ENCODE measurements at places on chromosomes 6 and 20.
A peak's percentile ranks its signal among the peaks of the same experiment; 100 is the strongest.

- DNase-seq = no peak
Measured at GRCh38 chr20:5046656-5047339, 45.5 kb upstream of the SLC23A2 start.

DNA sequence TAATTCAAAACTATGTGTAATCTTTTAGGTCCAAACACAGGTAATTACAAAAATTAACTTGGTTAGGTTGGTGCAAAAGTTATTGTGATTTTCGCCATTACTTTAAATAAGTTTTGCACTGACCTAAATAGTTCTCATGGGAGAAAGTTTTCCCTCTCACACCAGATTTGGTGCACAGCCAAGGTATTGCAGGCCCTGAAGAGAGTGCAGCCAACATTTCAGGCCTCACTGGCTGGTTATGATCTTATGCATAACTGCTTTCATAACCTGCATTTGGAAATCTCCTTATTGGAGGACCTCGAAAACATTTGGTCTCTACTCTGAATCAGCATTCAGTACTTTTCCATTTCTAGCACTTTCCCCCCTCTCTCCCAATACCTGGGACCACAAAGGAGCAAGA is 993.1 kb upstream of the MANEA start:
- no peak for DNase-seq

DNA sequence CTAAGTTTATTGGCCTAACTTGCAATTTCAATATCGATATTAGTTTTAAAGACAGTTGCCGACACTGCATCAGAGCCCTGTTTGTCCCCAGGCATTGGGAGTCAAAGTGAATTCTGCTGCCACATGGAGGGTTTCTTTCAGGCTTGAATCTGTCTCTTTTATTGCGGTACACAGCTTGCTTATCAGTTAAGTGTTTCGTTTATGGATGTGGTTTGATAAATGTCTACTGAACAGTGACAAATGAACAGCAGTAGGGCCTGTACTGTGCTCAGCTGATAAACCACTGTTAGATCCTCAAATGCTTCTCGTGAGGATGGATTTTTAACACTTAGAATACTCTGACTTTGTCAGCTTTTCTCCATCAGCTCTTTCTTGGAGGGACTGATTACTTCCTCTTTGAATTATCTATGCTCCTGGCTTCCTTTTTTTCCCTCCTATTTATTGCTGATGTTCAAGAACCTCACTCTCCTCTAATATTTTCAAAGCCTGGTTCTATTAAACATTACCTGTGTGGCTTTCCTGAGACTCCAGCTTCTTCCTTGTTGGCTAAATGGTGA is 240.8 kb downstream of the PLCB1 start:
- DNase-seq = no peak

GRCh38 chr20:64224351-64225170 is 31.0 kb upstream of the PCMTD2 start:
- peak; percentile 76 for DNase-seq

DNA sequence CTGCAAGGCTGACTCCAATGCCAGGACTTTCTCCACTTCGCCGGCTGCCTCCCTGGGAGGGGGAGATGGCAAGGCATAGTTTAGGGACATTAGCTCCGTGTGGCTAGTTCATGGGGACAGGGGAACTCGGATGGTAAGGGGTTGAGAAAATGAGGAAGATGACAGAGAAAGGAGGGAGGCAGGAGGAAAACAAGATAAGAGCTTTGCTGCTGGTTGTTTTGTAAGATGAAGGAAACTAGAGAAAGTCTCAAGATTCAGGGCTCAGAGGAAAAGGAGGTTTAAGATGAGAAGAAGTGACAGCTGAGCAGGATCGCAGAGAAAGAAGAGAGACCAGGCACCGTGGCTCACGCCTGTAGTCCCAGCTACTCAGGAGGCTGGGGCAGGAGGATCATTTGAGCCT is 180.9 kb upstream of the RREB1 start:
- no peak for DNase-seq

DNA sequence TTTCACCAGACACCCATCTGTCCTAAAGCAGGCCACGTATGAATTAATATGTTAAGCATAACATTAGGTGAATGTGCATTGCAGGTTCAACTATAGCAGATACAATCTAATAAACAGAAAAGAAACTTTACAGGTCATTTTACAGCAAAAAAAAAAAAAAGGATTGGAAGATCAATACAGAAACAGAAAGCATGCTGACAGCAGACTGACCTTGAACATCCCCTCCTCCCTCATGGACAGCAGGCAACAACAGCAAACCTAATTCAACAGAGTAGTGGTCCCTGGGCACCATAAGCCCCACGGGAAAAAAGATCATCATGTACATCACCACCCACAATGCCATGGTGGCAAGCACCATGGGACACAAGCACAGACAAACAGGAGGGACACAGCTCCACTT is 12.1 kb upstream of the RAB22A start:
- DNase-seq = no peak

DNA sequence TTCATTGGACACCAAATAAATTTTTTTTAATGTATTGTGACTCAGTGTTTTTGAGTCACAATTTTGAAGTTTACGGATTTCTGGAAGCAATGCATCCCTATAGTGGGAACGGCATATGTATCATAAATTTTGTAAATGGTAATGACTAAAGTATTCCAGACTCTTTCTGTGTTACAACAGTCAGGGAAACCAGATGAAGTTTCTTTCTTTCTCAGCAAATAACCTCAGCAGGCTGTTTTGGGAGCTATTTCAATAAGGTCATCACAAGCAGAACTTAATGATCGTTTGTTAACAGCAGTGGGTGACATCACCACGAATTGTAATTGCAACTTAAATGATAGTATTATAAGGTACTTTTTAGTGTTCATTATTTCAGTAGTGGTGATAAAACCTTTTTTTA is 52.0 kb downstream of the HIVEP1 start:
- no peak for DNase-seq

GRCh38 chr6:84460491-84460890 is 233.0 kb upstream of the CEP162 start:
- no peak for DNase-seq

DNA sequence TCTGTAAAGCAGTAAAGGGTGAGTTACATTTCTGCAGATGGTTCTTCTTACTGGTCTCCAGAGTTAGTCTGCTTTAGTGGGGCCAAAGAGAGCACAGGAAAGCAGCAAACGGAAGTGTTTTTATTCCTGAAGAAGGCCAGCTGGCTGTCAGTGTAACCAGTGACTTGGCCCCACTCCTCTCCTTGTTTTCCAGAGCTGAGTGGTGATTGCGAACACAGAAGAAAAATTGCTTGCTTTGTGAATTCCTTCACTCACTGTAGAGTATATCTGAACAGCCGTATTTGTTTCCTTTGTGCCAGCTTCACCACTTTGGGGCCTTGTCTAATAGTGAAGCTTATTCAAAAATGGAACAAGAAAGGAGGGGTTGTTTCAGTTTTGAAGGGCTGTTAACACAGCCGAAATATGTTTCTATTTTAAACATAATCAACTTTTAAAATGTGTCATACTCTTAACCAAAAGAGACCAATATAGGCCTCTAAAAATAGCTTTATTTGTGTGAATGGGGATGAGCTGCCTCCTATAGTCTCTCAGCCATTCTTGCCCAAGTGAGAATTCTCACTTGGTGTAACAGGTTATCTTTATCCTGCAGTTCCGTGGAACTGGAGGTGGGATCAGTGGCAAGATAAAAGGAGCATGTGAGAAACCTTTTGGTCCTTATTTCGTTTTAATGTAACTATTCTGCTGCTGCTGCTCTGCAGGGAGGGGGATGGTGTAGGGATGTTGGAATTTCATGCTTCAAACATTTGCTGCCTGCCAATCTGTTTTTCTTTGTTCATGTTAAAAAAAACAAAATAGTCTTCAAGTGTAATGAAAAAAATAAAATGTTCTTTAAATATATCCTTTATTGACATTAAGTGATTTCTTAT is 37.8 kb downstream of the ZC2HC1B start:
- DNase-seq = no peak

DNA sequence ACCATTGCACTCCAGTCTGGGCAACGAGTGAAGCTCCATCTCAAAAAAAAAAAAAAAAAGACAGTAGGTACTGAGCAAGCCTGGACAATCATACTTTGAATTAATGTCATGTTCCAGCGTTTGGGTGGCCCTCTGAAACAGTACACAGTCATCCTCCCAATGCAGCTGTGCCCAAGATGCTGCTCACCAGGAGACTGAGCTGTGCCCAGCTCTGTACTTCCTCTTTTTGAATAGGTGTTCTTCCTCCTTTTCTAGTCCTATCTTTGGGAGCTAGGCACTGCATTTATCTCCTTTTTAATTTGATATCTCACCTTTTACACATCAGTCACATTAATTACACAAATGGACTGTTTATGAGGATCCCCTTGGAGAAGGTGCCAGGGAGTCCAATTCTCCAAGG is 101.5 kb downstream of the RPP40 start:
- no peak for DNase-seq

DNA sequence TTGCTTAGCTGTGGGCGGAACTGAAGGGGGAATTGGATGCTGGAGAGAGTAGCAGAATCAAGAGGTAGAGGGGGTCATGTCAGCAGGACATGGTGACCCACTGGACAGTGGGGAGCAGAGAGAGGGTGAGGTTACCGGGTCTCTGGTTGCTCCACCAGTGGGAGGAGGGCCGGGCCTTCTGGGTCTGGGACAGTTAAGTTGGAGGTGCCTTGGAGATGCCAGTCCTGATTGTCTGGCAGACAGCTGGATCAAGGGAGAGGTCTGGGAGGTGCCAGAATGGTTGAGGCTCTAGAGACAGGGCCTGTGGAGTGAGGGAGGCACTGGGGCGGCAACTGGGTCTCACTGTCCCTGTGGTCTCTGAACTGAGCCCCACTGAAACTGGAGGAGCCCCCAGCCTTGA is 24.6 kb downstream of the MANBAL start:
- no peak for DNase-seq

GRCh38 chr6:14002176-14002947 is 77.6 kb downstream of the RNF182 start:
- DNase-seq = no peak

DNA sequence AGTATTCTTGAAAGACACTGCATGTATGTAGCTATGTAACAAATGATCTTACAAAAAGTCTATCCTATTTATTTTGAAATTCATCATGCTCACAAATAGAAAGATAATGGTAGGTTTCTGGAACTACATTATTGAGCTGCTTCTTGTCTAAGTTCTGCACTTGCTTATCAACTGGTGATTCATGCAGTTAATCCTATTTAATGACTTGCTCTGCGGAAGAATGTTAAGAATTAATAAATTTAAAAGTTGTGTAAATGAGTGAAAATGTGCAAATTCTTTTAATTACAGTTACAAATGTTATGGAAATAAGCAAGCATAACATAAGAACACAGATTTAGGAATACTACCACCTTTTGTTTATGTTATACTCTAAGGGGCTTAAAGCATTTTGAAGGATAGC is 67.1 kb upstream of the MCM9 start:
- DNase-seq = no peak

- DNase-seq = no peak
Measured at GRCh38 chr6:119333707-119334295, 15.8 kb downstream of the MAN1A1 start.

DNA sequence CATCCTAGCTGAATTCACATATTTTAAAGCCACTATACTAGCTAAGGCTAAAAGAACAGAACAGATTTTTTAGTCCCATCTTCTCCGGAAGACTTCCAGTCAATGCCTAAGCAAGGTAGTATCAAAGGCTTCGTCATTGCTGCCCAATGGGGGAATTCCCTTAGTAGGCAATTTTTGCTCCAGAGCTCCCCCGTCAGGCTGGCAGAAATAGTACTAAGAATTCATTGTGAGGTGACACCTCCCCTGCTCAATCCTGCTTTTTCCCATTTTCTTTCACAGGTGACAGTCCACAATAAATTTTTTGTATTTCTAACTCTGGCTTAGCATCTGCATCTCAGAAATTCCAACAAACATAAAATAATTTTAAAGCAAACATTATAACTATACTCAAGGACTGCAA is 52.8 kb upstream of the SRSF6 start:
- DNase-seq = peak; percentile 10

- DNase-seq = no peak
Measured at GRCh38 chr6:80673367-80673766, 566.9 kb downstream of the BCKDHB start.

DNA sequence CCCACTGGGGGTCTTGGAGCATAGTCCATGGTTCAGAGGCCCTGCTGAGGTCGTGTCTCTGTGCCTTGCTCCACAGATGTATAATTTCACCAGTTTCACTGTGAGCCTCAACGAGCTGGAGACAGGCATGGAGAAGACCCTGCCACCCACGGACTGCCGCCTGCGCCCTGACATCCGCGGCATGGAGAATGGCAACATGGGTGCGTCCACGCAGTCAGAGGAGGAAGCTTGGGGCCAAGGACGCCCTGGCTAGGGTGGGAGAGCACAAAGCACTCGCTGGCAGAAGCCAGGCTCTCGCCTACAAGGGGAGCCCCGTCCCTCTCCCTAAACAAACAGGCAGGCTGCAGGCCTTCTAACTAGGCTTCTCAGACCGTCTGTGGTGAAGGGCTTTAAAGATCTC is 13.7 kb upstream of the ADRM1 start:
- DNase-seq = no peak

DNA sequence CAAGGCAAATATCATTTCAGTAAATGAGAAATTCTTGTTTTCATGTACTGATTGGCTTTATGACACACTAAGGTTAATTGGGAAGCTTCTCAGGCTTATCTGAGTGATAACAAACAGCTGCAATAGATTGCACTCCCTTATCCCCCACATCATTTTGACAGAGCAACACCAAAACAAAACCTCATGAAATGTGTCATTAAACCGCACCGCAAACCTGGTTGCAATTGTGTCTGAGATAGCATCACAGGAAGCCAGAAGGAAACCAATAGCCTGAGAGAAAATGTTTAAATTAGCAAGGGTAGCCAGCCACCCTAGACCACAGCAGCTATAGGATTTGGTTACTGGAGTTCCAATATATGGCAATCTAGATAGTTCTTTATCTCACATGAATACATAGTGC is 31.6 kb upstream of the LAMA4 start:
- DNase-seq = no peak

DNA sequence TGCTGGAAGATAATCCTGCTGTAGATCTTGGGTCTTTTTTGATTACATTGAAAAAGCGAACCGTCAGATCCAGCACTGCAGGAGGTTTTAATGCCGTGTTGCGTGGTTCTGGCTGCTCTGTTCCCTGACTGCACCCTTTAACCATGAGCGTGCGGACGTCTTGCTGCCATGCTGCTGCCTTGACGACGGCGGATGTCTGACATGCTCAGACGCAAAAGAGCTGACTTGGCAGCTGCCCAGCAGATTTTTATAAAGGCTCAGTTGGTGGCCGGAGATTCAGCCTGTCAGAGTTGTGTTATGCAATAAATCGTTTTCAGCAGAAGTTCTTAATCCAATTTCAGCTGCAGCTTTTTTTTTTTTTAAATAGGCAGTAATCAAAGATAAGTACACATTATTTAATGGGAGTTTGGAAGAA is 119.4 kb downstream of the JARID2 start:
- no peak for DNase-seq

DNA sequence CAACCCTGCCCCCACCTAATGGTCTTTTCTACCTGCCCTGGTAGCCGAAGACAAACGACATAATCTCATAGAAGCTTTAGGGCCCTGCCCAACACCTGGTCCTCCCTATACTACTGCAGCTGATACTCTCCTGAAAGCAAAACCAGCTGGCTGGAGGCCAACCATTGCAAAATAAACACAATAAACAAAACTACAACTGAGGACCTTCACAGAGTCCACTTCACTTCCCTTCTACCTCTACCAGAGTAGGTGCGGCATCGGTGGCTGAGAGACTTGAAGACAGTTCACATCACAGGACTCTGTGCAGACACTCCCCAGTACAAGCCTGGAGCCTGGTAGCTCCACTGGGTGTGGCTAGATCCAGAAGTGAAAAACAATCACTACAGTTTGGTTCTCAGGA is 476.2 kb downstream of the MMUT start:
- no peak for DNase-seq
